ENCODE measurements at places on chromosomes 3 and 15.

DNA sequence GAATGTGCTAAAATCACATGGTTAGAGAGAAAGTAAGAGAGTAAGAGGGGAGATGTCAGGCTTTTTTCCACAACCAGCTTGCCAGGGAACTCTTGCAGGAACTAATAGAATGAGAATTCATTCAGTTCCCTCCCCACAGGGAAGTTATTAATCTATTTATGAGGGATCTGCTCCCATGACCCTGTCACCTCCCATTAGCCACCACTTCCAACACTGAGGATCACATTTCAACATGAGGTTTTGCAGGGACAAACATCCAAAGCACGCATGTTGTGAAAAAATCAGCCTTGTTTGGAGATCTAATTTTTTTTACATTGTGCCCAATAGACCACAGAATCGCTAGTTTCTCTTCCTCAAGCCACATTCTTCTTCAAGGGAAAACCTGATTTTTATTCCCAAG is 904.0 kb downstream of the TBL1XR1 start:
- no peak for DNase-seq

DNA sequence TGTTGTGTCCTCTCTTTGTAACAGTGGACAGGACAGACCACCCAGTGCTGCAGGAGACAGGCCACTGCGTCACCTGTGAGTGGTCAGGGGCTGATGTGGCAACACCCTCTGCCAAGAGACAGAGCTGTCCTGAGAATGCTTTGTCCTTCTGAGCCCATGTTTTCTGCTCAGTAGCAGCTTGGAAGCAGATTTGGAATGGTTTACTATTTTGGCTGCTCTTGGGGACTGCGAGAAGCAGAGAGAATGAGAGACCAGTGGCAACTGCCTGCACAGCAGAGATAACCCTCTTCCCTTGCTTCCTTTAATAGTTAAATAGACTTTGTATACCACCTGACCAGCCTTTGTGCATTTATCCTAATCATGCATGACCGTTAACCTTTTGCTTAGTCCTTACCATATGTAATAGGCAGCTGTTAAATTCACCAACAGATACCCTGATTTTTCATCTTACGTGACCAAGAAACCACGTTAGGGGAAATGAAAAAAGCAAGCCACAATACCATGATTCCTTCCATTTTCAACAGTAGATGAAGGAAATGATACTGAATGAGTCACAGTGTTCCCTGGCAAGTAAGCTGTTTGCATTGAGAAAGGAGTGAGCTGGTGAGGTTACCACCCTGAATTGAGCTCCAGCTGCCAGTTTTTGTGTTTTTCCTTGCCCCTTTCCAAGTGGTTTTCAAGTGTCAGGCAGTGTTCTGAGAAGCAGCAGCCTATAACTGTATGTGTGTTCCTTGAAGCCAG is 35.5 kb downstream of the B3GALNT1 start:
- peak; percentile 74 for DNase-seq

GRCh38 chr3:191682961-191683360 is 222.0 kb downstream of the PYDC2 start:
- DNase-seq = no peak

- DNase-seq = no peak
Observed at GRCh38 chr3:39801216-39801615, 8.2 kb upstream of the MYRIP start.

DNA sequence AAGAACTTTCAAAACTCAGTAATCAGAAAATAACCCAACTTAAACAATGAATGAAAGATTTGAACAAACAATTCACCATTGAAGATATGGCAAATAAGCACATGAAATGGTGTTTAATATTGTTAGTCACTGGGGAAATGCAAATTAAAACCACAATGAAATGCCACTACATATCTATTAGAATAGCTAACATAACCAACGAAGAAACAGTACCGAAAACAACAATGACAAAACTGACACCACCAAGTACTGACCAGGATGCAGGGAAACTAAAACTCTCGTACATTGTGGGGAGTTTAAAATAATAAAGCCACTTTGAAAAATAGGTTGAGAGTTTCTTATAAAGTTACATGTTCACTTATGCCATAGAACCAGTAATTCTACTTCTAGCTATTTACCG is 69.1 kb downstream of the KBTBD8 start:
- DNase-seq = no peak

- peak; percentile 45 for DNase-seq
Observed at GRCh38 chr15:94674296-94674695, 442.9 kb downstream of the MCTP2 start.

- no peak for DNase-seq
Observed at GRCh38 chr3:14837186-14837877, 18.6 kb downstream of the FGD5 start.

DNA sequence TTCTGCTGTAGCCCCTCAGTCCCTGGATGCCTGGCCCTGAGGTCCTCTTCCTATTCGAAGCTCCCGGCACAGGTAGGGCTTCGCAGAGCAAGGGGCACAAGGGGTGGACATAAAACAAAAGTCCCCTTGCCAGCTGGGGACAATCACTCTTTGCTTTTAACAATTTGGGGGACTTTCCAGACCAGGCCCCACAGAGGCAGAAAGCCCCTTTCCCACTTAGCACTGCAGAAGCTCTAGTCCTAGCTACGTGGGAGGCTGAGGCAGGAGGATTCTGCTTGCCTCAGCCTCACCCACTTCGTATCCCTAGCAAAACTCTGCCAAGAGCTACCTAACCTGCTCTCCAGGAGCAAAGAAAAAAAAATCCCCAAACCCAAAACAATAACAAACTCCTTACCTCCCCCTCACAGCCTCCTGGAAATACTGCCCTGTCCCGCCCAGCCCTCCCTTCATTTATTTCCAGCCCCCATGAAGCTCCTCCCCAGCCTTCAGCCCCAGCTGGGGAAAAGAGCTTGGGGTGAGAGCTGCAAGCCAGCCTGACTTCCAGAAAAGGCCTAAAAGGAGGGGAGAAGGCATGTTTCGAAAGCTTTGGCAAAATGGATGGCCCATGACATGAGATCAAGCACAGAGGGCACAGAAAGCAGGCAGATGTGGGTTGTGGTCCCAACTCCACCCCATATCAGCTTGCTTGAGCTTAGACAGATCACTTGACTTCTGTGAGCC is at the start of gene CIDEC:
CIDEC (minus strand) TSS at position 424 of the 720 bp plus-strand sequence. CDS start 1,767 bp downstream, outside the sequence.
- no peak for DNase-seq

DNA sequence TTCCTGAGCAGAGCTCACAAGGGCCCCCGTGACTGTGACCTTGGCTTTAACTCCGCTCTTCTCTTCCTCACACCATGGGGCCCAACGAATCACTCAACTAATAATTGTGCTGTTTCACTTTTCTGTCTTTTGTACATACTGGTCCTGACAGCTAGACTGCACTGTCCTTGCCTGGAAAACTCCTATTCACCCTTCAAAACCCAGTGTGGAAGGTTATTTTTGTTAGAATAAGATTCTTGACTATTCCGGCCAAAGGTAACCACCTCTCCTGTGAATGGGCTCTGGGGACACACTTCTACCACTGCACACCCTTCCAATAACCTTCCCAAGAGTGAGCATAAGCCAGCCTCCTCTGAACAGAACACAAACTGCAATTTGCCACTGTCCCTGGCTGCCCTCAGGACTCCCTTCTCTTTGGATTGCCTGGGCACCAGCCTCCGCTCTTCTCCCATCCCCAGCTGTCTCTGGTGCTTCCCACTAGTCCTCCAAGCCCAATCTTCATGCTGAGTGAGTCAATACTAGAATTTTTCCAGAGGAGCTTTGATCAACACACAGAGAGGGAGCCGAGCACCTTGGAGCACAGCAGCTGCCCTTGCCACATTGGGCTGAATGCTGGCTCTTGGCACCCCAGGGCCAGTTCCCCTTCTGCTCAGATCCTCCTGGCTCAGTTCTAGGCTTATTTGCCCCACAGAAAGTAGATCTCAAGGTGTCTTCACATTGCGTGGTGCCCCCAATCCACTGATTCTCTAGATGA is 2.1 kb downstream of the SCN5A start:
- no peak for DNase-seq

DNA sequence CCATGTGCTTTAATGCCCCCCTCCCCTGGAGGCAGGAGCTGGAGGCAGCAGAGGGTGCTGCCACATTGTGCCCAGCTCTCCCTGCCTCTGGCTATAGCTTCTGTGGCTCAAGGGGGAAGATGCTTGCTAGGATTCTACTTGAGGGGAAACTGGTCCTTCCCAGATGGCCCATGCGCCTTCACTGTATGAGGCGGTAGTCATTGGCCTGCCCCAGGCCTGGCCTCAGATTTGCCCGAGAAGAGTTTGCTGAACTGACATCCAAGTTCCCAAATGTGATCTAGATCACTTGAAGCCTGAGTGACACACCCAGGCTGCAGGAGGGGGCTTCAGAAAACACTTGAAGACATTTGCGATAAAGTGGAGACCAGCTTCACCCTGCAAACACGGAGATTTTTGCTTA is 4.1 kb downstream of the SYNM start:
- DNase-seq = no peak

GRCh38 chr15:100277087-100277855 is 64.5 kb downstream of the ADAMTS17 start:
- no peak for DNase-seq

DNA sequence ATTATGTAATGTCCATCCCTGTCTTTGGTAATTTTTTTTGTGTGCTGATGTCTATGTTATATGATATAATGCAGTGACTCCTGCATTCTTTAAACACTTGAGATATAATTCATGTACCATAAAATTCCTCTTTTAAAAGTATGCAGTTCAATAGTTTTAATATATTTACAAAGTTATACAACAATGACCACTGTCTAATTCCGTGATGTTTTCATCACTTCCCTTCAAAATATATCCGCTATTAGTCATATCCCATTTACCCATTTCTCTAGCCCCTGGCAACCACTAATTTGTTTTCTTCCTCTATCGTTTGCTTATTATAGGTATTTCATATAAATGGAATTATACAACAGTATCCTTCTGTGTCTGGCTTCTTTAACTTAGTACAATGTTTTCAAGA is 64.9 kb upstream of the SUCLG2 start:
- peak; percentile 38 for DNase-seq

DNA sequence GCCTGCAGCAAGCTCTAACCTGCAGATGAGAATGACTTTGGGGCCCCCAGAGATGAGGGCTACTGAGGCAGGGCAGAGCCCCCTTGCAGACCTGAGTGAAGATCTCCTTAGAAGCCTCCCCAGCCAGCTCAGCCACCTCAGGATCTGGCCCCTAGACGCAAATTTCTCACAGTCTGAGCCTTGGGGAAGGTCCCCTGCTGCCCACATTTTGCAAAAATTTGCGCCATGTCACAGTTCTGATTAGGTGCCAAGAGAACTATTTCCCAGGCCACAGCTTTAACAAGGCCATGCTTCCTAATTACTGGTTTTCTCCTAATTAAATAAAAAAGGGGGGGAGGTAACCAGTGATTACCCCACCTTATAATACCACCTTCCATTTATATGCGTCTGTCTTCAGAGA is 81.0 kb upstream of the HES1 start:
- DNase-seq = no peak

- DNase-seq = no peak
Observed at GRCh38 chr15:77983708-77984445, 93.6 kb downstream of the TBC1D2B start.

- DNase-seq = no peak
Observed at GRCh38 chr3:123524981-123525380, 59.9 kb downstream of the HACD2 start.

All from kidney tubule cell (primary cell).